ENCODE measurements at places on chromosomes 2 and 18.

- DNase-seq = no peak
Observed at GRCh38 chr2:212901604-212902275, 249.7 kb downstream of the IKZF2 start.

DNA sequence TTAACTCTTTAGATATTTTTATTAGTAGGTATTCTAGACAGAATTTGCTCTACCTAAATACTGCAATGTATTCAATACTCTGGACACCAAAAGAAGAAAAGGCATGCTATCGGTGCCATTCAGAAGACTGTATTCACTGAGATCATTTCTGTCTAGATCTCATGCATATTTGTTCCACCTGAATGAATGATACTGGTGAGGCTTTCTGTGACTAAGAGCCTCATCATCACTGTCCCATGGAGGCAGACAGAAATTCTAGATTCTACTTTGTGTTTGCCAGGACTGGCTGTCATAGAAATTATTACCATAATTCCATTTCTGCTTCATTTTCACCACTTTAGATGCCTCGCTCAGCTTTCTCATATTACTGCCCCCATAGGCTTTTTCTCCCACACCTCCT is 340.7 kb downstream of the MBD2 start:
- DNase-seq = no peak

- no peak for DNase-seq
Observed at GRCh38 chr2:220071696-220072095, 444.3 kb downstream of the SLC4A3 start.

DNA sequence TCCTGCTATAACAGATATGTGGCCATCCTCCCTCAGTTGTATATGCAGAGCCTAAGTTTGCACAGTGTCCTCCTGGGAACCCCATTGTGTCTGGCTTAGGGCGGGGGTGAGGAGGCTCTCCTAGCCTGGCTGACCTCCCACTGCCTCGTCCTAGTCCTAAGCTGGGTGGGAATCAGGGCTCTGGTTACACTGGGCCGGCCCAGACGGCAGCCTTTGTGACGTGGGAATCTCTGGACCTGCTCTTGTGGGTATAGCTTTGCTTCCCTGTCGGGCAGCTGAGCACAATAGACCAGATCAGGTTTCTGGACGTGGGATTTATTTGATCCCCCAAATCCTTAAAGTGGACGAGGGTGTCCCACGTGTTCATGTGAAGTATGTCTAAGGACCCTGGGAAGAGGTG is 2.9 kb downstream of the ACKR3 start:
- no peak for DNase-seq

DNA sequence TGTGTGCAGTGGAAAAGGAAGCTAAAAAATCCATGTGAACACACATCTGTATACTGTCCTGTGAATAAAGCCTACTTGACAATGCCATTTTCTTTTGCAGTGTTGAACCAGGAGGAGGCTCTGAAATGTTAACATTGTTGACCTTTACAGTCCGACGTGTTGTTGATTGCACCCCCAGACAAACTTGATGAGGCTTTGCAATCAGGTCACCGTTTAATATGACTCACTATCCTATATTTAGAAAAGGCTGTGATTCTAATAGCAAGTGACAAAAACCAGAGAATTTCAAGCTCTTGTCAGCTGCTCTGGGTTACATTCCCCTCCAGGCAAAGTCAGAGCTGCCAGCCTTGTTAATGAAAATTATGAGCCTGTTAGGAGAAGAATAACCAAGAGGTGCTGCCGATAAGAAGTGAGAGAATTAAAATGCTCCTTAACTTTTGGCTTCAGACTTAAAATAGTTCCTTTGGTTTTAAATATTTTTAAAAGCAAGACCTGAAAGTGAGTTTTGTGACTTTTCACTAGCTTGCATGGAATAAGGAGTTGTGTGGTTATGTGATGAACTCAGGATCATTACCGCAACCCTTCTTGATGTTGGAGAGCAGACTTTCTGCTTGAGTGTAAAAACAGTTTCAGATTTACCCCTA is 162.1 kb downstream of the QPCT start:
- no peak for DNase-seq

- no peak for DNase-seq
Observed at GRCh38 chr18:31241900-31242409, 76.0 kb upstream of the DSG1 start.

- DNase-seq = no peak
Observed at GRCh38 chr2:45941531-45942236, 290.2 kb downstream of the PRKCE start.

DNA sequence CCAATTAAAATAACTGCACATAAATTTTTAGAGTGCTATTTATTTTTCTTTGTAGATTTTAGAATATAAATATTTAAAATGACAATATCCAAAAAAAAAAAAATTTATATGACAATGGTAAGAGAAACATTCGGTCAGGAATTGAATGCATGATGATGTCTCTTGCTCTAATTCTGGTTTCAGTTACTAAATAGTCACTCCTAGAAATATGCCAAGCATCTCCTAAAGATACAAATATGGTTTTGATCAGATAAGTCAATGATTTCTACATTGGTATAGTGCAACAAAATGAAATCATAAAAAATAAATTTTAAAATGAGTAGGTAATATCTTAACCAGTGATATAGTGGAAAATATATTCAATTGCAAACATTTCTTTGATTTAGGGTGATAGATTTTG is 95.9 kb upstream of the ACKR3 start:
- DNase-seq = no peak

GRCh38 chr2:211741966-211742365 is 796.6 kb downstream of the ERBB4 start:
- no peak for DNase-seq

GRCh38 chr18:42392416-42392815 is 437.4 kb downstream of the PIK3C3 start:
- DNase-seq = no peak

DNA sequence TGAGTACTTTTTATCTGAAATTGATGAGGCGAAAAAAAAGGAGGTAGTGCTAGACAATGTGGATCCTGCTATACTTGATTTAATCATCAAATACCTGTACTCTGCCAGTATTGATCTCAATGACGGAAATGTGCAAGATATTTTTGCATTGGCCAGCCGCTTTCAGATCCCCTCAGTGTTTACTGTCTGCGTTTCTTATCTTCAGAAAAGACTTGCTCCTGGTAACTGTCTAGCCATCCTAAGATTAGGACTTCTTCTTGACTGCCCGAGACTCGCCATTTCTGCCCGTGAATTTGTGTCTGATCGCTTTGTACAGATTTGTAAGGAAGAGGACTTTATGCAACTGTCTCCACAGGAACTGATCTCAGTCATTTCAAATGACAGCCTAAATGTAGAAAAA is 453 bp downstream of the KLHL41 start:
- DNase-seq = no peak

GRCh38 chr18:58177896-58178470 is 134.0 kb downstream of the NEDD4L start:
- no peak for DNase-seq

GRCh38 chr2:241849616-241850543 is 8.8 kb downstream of the PDCD1 start:
- no peak for DNase-seq

GRCh38 chr2:71532327-71532726 is 79.0 kb downstream of the DYSF start:
- DNase-seq = no peak

GRCh38 chr18:3984163-3984757 is 470.8 kb downstream of the DLGAP1 start:
- no peak for DNase-seq

DNA sequence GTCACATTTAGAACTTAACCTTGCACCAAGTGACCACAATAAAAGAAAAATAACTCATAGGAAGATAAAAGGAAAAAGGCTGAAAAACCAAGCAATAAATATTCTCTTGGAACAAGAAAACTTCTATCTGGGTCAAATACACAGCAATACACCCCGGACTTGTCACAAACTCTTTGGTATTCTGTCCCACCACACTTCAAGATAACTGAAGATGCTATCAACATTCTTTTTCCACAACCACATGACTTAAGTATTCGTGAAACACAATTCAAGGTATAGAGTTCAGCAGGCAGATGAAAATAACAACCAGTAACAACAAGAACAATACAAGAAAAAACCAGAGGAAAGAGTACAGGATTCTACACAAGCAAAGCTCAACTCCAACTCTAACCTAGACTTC is 18.0 kb downstream of the MBD2 start:
- no peak for DNase-seq

- no peak for DNase-seq
Observed at GRCh38 chr2:235793163-235793752, 299.4 kb downstream of the AGAP1 start.

- DNase-seq = no peak
Observed at GRCh38 chr2:2166881-2167280, 164.2 kb downstream of the MYT1L start.

DNA sequence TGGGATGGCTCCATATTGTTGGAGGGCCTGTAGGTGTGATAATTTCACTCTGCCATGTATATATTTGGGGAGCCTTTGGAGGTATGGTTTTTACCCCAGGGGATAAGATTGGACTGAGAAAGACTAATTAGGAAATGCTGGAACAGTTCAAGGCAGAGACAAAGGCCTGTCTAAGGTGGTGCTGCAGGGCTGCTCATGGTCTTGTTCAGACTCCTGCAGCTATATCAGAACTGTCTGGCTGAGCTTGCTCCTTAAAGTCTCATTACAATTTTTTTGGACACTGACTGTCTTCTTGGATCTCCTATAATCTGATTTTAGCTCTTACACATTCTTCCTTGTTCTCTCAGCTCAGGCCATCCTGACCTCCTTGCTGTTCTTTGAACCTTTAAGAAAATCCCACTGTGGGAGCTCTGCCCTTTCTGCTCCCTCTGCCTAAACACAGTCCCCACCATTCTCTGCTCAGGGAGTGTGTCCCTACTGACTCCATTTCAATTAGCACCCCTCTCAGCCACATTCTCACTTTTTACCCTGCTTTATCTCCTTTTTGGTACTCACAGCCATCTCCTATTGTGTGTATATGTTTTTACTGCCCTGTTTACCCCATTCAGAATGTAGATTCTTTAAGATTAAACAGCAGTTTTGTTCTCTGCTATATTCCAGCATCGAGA is 468.7 kb upstream of the FANCL start:
- no peak for DNase-seq

DNA sequence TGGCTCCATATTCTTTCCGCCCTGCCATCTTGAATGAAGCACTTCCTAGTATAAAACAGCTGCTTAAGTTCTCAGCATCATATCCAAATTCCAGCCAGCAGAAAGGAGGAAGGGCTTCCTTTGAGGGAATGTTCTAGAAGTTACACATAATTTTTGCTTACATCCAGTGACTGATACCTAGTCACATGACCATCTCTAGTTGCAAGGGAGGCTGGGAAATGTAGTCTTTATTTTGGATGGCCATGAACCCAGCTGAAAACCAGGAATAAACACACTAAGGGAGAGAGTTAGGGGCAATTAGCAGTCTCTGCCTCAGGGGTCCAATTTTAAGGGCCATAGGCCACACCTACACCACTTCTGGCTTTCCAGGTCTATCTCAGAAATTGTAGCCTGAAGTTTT is 57.8 kb upstream of the LMAN1 start:
- DNase-seq = no peak

- no peak for DNase-seq
Observed at GRCh38 chr2:197487385-197487784, 12.3 kb downstream of the HSPD1 start.

- no peak for DNase-seq
Observed at GRCh38 chr2:146143971-146144370, 1624.1 kb upstream of the ZEB2 start.

DNA sequence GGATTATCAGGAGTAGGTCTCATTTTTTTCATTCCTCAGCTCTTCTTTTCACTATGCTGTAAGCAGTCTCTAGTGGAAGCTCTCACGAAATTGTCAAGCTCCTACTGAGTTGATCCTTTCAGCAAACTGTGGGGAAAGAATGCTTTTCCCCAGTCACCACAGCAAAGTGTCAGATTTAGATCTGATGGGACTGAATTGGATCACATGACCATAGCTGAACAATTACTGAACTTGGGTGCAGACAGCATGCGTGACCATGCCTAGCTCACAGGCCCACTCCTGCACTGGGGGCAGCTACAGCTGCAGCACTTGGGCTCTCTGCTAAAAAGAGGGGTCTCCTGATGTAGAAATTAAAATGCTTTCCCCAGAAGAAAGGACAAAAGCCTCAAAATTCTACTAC is 3.1 kb downstream of the ARHGAP15 start:
- no peak for DNase-seq

DNA sequence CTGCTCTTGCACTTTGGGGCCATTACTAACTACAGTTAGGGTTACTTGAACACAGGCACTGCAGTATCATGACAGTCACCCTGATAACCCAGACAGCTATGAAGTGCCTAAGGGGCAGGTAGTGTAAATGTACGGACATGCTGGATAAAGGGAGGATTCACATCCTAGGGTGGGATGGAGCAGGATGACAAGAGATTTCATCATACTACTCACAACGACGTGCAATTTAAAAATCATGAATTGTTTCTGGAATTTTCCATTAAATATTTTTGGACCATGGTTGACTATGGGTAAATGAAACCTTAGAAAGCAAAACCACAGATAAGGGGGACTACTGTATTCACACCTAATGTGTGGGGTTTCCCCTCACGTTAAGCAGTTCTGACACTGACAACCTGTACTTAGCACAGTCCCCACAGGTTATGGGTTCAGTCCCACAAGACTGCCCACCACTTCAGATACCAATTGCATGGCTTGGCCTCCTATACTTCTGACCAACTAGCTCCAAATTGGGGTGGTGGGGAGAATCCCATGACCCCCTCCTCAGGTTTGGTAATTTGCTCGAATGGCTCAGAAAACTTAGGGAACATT is 75.8 kb downstream of the NAT8 start:
- no peak for DNase-seq

DNA sequence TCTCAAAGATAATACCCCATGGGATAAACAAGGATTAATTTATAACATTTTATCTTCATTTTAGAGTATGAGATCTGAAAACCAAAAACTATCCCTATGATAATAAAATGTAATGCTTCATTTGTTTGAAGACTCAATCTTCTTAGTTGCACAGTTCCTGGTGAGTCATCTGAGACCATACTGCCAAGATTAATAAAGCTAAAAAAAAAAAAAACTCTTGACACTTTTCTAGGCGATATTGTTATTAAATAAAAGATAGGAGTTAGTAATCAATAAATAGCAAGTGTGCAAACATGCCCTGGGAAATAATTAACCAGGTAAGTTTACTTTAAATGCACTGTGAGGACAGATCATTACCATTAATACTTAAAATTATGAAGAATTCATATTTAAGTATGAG is 83.9 kb downstream of the RPE start:
- DNase-seq = no peak

DNA sequence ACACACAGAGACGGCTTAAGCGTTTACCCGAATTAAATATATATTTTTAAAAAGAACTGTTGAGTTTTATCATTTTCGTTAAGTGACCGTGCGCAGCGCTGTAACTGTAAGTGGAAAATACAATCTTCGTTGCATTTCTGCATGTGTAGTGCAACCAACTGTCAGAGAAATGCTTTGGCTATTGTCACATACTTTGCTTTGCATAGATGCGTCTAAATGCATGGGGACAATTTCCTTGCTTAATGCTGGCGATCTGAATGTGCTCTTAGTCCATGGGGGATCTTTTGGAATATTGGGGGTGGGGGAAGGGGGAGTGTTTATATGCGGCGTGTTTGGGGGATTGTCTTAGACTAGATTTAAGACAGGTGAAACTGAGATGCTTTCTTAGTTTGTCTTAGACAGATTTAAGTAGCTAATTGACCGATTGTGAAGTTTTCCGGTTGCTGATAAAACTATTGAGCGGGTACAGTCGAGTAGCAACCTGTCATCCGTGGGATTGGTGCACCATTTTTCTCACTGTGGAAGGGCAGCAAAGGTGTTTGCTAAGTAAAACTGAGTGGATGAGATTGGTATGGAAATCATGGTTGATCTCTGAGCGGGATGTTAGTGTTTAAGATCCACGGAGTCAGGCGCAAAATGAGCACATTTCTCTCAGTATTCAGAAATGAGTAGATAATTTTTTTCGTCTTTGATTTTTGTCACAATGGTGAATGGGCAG is 476 bp downstream of the VSNL1 start:
- no peak for DNase-seq
